ENCODE measurements at places on chromosomes 11 and 22.

DNA sequence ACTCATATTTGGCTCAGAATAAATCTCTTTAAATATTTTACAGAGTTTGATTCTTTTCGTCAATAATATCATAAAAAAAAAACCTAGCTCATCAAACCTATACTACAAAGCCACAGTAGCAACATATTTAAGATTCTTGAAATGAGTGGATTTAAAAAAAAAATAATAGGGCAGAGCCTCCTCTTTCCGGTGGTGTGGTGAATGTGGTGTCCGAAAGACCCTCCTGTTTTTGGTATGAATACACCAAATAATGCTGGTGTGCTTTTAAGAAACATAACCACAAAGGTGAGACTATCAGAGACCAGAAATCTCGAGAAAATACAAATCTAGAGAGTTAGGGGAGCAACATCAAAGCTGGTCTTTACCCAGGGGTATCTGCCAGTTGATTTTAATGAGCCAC lies 342.6 kb downstream of the TBC1D22A start:
- DNase-seq: no peak

DNA sequence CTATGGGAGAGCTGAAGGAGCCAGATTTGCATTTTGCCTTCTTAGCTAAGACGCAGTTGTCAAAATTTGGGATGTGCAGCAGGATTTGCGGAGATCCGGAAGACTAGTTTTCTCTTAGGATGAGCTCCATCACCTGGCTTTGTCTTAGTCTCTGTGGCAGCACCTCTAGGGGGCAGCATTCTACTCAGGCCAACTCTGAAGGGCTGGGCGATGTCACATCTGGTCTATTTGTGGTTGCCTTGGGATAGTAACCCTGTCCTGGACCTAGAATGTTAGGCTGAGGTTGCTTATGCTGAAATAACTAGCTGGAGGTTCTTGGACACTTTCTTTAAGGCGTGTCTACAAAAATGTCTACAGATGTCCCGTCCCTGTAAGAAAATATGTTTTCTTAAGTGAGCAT lies 116.2 kb downstream of the FAT3 start:
- peak; percentile 22 for DNase-seq

DNA sequence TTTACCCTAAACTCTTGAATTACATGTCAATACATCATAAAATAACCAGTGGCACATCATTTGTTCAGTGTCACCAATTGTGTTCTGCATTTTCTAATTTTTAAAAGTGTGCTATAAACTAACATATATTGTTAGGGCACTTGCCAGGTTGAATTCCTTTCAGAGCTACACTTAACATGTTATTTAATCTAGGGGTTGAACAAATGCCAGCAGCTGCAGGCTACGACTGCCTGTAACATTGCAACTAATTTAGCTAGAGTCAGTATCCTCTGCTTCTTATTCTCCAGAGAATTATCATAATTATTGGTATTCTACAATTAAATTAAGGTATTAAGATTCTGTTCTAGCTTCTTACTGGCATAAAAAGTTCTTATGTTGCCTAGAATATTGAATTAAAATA lies 46.4 kb upstream of the ARHGAP42 start:
- no peak for DNase-seq

- DNase-seq: no peak
Measured at GRCh38 chr11:121191818-121192217, 90.8 kb downstream of the TECTA start.

GRCh38 chr22:23398701-23399366 lies 181.3 kb downstream of the IGLL1 start:
- no peak for DNase-seq

GRCh38 chr11:87284306-87284705 lies 246.6 kb downstream of the TMEM135 start:
- no peak for DNase-seq

DNA sequence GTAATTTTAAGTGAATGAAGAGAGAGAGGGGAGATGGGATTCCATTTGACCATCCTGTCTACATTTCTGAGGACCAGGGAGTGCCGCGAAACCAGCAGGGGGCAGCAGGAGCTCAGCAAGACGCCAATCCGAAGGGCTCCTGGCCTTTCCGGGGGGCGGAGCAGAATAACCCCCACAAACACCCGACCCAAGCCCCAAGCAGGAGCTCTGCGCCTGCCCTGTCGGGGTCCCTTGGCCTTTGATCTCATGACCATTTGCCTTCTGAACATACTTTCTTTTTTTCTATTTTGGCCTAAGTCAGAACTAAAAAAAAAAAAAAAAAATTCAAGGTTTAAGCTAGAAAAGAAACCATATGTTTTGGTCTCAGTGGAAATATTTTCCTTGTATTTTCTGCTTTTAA lies 21.9 kb upstream of the SCN2B start:
- peak; percentile 88 for DNase-seq

DNA sequence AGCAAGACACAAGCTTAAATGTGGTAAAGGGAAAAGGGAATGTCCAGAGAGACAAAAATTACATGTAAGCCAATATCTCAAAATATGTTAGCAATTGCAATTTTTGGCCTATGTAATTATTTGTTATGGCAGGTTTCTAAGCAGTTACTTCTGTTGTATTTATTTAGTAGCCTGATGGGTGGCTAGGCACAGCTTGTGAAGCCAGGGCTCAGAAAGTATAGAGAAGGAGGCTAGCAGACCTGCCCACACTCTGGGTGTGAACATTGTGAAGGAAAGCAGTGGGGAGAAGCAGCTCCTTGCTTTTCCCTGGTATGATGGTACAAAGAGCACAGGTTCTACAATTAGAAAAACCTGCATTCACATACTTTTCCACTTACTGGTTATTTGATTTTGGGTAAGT lies 196.5 kb upstream of the PGR start:
- DNase-seq: no peak

GRCh38 chr11:10410844-10411200 lies 44.2 kb upstream of the AMPD3 start:
- no peak for DNase-seq

DNA sequence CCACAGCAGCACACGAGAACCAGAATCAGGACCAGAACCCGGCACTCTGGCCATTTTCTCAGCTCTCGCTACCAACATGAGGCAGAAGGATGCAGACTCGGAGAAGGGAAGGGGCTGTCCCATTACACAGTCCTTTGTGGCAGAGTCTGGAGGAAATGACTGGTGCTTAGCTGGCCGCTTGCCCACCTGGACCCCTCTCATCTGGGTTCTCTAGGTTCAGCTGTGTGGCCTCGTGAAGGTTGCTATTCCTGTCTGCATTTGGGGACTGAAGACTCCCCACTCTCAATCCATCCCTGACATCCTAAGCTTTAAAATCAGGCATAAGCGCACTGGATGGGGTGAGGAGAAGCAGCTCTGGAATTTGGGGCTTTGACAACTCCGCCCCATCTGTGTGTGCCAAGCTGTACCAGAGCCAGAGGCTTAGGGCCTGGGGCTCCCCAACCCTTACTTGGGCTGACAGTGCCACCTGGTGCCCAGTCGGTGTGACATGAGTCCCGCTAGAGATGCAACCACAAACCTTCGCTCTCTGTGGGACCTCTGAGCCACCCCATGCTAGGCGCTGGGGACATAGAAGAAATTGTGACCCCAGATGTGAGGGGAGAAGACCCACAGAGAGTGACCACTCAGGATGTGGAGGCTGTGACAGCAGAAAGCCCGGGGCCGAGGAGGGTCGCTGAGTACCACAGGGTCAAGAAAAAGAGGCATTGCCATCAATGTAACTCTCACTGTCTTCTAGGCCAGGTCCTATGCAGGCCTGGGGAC lies 35.8 kb upstream of the FCHSD2 start:
- DNase-seq: peak; percentile 82

DNA sequence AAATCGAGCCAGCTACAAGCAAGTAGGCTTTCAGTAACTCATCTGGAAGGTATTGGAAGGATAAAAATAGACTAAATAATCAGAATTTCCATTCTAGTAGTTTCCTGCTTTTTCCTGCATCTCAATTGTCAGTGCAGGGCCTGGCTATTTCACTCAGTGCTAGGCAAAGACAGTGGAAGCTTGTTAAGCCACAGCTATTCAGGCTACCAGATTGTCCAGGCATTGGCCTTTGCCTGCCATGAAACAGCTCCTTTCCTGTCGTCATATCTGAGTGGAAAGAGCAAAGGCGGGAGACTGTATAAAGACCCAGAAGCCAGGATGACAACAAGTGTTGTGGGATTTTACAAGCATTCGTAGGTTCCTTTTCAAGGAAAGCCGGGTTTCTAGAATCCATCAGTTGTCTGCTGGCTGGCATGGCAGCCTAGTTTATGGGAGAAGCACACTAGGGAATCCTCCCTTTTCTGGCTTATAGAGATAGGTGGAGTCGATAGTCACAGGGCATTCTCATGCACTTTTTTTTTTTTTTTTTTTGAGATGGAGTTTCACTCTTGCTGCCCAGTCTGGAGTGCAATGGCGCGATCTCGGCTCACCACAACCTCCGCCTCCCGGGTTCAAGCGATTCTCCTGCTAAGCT lies 2.0 kb upstream of the TNRC6B start:
- DNase-seq: peak; percentile 15

DNA sequence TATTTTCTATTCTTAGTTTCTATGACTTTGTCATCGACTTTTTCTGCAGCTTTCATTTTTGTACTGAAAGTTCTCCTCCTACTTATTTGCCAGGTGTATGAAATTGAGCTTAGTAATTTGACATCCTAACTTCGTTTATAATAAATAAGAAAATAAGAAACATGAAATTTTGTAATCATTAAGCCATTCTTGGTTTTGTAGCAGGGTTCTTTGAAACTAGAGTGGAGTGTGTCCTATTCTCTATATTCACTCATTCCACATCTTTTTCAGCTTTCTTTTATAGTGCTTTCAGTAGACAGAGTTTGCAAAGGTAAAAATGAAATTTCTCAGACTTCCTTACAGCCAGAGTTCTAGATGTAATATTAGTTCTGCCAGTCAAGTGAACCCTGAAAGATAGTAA lies 47.8 kb downstream of the FANCF start:
- DNase-seq: no peak

DNA sequence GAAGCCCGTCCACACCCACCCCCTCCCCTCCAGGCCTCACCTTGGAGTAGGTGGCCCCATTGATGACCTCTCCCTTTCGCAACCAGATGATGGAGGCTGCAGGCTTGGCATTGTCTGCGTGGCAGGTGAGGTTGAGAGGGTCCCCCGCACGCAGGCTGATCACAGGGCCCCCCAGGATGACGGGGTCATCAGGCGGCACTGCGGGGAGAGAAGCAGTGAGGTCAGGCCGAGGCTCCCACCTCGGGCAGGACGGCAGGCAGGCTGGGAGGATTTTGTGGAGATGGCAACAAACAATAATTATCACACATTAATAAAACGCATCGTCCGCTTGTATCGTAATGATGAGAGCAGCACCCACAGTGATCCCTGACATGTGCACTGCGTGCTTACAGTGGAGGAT lies 117.8 kb downstream of the ST3GAL4 start:
- no peak for DNase-seq

GRCh38 chr11:66867425-66868040 lies 10.7 kb downstream of the LRFN4 start:
- DNase-seq: no peak

DNA sequence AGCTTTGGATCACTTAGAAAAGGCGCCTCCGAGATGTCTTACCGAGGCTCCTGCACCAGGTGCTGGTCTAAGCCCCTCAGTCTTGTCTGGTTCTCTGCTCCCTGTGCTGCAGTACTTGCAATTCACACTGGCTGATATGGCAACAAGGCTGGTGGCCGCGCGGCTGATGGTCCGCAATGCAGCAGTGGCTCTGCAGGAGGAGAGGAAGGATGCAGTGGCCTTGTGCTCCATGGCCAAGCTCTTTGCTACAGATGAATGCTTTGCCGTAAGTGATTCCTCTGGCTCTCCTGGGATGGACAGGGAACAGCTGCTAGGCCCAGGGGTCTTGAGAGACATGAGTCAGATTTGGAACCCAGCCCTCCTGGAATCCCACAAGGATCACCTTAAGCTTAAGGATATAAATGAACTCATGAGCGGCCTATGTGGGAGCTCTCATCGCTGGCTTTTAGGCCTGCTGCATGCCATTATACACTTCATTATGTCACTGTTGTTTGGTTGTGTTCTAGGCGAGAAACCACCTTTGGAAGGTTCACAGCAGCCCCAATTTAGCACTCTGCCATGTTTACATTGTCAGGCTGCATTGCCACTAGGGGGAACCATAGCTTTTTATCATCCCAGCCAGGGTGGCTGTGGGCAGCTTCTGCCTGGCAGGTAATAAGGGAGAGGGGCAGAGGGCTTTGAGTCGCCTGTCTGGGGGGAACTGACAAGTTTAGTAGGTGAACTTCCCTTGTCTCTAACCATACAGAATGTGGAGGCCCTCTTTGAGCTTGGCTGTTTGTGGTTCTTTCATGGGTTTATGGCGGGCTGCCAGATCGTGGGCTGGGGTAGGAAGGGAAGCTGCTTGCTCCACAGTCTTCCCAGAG lies 8.5 kb downstream of the ACAD8 start:
- DNase-seq: no peak

DNA sequence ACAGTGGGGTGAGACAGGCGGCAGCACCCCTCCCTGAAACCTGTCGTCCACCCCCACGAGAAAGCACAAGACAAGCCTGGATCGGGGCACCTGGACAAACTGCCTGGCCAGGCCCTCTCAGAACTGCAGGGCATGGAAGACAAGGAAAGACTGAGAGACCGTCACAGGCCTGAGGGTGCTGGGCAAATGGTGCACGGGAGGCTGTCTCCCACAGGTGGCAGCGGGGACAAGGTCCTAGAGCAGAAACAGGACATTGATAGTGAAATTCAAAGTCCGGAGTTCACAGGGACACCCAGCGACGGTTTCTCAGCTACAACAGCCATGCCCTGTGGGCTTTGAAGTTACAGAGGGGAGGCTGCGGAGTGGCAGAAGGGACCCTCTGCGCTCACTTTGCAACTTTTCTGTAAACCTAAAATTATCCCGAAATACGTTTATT lies 20.6 kb downstream of the DRD4 start:
- no peak for DNase-seq

- no peak for DNase-seq
Measured at GRCh38 chr11:129732941-129733340, 82.7 kb upstream of the TMEM45B start.

GRCh38 chr11:32396991-32397390 lies 38.3 kb downstream of the WT1 start:
- DNase-seq: no peak

- no peak for DNase-seq
Measured at GRCh38 chr11:111724615-111725129, 41.5 kb downstream of the PPP2R1B start.

DNA sequence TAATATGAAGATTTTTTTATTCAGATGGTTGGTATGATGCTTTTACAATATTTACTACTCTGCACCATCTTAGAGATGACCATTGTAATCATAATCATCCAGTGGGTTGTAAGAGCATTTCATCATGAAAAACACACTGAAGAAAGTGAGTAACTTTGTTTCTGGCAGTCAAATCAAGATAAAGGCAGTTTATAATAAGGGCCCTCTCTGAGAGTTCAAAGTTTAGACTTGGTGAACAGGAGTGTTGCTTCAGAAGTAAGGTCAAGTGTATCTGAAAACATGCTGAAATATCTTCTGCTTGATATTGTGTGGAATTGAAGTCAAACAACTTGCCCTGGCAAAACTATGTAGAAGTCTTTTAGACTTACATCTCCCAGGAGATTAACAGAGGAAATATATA lies 19.5 kb upstream of the MS4A8 start:
- DNase-seq: no peak

DNA sequence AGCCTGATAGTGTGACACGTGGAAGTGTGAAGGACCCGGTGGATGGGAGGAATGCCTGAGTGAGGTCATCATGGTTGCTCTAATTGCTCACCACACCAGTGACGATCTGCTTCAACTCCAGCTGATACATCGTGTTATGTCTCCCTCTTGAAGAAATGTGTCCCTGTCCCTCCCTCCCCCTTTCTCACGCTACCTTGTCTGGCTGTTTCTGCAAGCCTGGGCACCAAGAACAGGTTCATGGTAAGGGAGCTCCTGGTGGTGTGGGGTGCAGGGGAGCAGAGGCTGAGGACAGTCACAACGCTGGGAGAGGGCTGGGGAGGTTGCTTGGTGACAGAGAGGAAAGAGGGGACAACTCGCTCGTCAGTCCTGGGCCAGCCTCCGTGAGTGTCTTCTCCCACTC lies 413.4 kb downstream of the SOX6 start:
- DNase-seq: no peak
